ENCODE measurements at places on chromosomes 13 and 19. TPM values are rescaled to one million over a fixed set of nuclear protein-coding genes. Genes with fewer than 3 reads are reported as not detected.

- DNase-seq, result no peak
Measured at GRCh38 chr13:76836311-76836710, 49.9 kb downstream of the KCTD12 start.

DNA sequence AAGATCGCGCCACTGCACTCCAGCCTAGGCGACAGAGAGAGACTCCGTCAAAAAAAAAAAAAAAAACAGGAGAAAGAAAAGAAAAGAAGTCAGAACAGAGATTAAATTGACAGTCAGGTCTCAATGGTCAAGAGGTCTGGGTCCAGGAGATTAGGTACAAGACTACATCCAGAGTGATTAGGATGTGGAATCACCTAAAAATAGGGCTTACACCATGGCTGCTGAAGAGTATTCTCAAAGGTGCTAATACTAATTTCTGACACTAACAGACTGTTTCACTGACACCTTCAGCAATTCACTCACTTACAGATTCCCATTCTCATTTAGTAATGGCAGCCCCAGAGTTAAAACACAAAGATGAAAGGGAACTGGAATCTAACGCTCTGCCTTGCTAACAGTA lies 91.7 kb downstream of the TBC1D4 start:
- DNase-seq, result no peak

- no peak for DNase-seq
Measured at GRCh38 chr19:15108145-15108844, 1.1 kb downstream of the SYDE1 start.

The MPND gene
- polyA plus RNA-seq, result 26.0 TPM

DNA sequence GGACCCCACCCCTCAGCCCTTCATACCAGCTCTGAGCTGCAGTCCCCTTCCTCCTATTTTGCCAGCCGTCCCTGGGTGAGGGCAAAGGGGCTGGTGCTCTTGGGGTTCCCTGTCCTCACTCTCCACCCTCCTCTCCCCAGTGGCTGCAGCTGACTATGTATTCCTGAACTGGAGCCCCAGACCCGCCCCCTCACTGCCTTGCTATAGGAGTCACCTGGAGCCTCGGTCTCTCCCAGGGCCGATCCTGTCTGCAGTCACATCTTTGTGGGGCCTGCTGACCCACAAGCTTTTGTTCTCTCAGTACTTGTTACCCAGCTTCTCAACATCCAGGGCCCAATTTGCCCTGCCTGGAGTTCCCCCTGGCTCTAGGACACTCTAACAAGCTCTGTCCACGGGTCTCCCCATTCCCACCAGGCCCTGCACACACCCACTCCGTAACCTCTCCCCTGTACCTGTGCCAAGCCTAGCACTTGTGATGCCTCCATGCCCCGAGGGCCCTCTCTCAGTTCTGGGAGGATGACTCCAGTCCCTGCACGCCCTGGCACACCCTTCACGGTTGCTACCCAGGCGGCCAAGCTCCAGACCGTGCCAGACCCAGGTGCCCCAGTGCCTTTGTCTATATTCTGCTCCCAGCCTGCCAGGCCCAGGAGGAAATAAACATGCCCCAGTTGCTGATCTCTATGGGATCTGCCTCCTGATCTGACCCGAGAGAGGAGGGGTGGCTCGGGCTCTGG lies 2.4 kb downstream of the COX7A1 start:
- DNase-seq, result no peak

DNA sequence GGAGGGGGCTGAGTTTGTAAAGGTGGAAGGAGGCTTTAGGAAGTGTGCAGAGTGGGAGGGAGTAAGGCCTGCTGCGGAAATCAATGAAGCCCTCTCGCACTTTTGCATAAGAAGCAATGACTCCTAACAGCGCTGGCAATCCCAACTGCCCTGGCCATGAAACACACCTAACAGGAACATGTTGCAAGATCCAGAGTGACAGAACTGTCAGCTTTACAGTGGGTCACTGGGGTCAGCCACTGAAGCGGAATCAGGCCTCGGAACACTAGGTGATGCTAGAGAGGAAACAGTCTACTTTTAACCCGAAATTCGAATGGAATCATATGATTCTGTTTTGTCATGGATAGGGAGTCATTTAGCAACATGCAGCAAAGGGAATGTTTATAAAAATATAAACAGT lies 54.4 kb downstream of the FGF14 start:
- DNase-seq, result no peak
